H1 (cell line): ENCODE measurements at places on chromosomes 12 and 14. TPM values are rescaled to one million over a fixed set of nuclear protein-coding genes. Genes with fewer than 3 reads are reported as not detected.

Gene ATP2A2
- total RNA-seq, result 271 and 275 TPM in 2 replicates

Gene KRT75
- total RNA-seq, result not detected in 2 replicates

Gene GDF3
- 12.6 and 16.8 TPM in 2 replicates for total RNA-seq

Gene TAS2R43
- total RNA-seq, result not detected in 2 replicates

Gene BORCS5
- total RNA-seq, result 15.4 and 17.4 TPM in 2 replicates

Gene SLC35F4
- not detected in 2 replicates for total RNA-seq

Gene TPH2
- 0.90 and 1.1 TPM in 2 replicates for total RNA-seq

Gene CCDC175
- 0.19 TPM in 1 of 2 replicates, not detected in the other for total RNA-seq

Gene CACNA2D4
- total RNA-seq, result 0.88 TPM in 1 of 2 replicates, not detected in the other

Gene TDG
- total RNA-seq, result 47.8 and 49.0 TPM in 2 replicates

Gene SLC2A13
- 8.4 and 9.6 TPM in 2 replicates for total RNA-seq

DNA sequence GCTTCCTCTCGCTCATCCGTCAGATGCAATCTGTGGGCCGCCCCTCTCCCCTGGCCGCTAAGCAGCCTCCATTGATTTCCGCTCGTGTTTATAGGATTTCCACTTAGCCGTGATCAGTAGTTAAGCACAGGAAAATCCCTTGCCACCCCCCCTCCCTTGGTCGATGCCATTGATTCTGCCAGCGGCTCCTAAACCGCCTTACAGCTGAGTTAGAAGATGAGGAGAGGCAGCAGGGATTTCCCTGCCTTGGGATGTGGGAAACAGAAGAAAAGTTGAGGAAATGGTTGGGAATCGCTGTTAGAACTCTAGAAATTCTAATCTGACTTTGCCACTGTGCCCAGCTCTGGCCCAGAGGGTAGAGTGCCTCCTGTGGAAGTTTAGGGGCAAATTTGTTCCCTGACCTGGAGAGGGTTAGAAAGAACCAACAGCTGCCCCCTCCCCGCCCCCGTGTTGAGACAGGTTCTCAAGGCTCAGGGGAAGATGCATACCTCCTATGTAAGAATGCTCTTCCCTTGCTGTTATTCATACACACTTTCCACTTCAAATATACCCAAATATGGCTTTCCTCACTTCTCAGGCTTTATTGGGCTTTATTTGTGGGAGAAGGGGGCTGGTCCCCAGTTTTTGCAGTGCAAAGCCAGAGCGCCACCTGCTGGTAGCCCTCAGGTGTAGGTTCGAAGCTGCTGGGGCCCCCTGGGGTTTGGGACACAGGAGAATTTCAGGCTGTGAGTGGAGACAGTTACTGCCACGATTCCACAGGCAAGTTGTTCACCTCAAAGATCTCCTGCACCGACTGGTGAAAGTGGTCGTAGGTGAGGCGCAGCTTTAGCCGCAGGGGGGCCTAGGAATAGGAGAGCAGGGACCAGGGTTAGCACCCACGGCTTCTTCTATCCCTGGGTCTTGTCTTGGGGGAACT, 3.2 kb downstream of the THTPA start:
- no peak overlapping the region; the same call in 1 of the 2 replicates for H3K27ac ChIP-seq
- H3K4me1 ChIP-seq, result peaks cover 14% of the 10 kb centered on the region
- H3K4me3 ChIP-seq, result no peak overlapping the region
- no peaks in the 10 kb centered on the region for H3K27me3 ChIP-seq

GRCh38 chr12:1829306-1829900, 9.0 kb downstream of the LRTM2 start:
- H3K27me3 ChIP-seq, result peaks cover 5% of the 10 kb centered on the region; the same call in 1 of the 2 replicates
- no peaks in the 10 kb centered on the region for H3K36me3 ChIP-seq
- H3K4me1 ChIP-seq, result peaks cover 6% of the 10 kb centered on the region
- H3K27ac ChIP-seq, result no peak overlapping the region

GRCh38 chr14:65686761-65687160, 274.2 kb downstream of the FUT8 start:
- DNase-seq, result no peak
- H3K4me3 ChIP-seq, result no peak overlapping the region
- H3K4me1 ChIP-seq, result peaks cover 7% of the 10 kb centered on the region; the same call in 1 of the 2 replicates
- no peaks in the 10 kb centered on the region for H3K36me3 ChIP-seq
- H3K27ac ChIP-seq, result no peak overlapping the region

GRCh38 chr12:91274916-91275315, 92.3 kb upstream of the DCN start:
- no peak for DNase-seq
- no peaks in the 10 kb centered on the region for H3K27me3 ChIP-seq
- H3K4me1 ChIP-seq, result peaks cover 19% of the 10 kb centered on the region

- H3K4me1 ChIP-seq, result no peaks in the 10 kb centered on the region
- DNase-seq, result no peak
- no peak overlapping the region for H3K4me3 ChIP-seq
- H3K36me3 ChIP-seq, result no peaks in the 10 kb centered on the region
- H3K27ac ChIP-seq, result no peak overlapping the region
- no peaks in the 10 kb centered on the region for H3K27me3 ChIP-seq
Observed at GRCh38 chr14:29716150-29716549, 211.5 kb downstream of the PRKD1 start.

- H3K4me1 ChIP-seq, result no peaks in the 10 kb centered on the region
- H3K36me3 ChIP-seq, result no peaks in the 10 kb centered on the region
- no peaks in the 10 kb centered on the region for H3K27me3 ChIP-seq
- no peak overlapping the region for H3K27ac ChIP-seq
- DNase-seq, result no peak
Observed at GRCh38 chr12:81350309-81350708, 272.4 kb downstream of the ACSS3 start.

- H3K4me3 ChIP-seq, result no peak overlapping the region
- DNase-seq, result no peak
- H3K4me1 ChIP-seq, result no peaks in the 10 kb centered on the region
- no peaks in the 10 kb centered on the region for H3K27me3 ChIP-seq
- H3K27ac ChIP-seq, result no peak overlapping the region
Observed at GRCh38 chr14:20690848-20691640, 2.5 kb downstream of the ANG start.

DNA sequence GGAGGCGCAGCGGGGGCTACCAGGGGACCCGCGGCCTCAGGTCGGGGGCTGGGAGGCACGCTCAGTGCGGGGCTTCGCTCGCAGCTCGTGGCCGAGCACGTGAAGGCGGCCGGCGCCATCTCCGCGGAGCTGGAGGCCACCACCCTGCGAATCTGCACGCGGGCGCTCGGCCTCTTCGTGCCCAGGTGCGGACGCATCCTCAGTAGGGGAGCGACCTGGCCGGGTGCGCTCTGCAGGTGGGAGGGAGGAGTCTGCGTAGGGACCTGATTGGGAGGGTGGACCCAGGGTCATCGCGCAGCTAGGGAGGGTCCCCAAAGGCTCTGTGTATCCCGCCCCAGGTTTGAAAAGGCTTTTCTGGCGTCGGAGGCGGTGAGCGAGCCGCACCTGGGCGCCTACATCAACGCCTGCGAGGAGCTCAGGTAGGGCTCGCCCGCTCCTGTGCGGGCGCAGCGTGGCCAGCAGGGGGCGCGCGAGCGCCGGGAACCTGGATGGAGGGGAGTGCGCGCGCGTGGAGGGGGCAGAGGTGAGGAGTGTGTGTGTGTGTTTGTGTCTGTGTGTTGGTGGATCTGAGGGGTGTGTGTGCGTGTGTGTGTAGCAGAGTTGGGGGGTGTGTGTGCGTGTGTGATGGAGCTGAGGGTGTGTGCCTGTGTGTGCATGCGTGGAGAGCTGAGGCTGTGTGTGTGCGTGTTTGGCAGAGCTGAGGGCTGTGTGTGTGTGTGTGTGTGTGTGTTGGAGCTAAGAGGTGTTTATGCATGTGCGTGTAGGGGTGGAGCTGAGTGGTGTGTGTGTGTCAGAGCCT, 10.3 kb downstream of the EXOC3L4 start:
- peak overlapping the region; percentile 15; the same call in 1 of the 2 replicates for H3K4me3 ChIP-seq
- H3K4me1 ChIP-seq, result peaks cover 23% of the 10 kb centered on the region
- peaks cover 41% of the 10 kb centered on the region for H3K27me3 ChIP-seq
- DNase-seq, result no peak

DNA sequence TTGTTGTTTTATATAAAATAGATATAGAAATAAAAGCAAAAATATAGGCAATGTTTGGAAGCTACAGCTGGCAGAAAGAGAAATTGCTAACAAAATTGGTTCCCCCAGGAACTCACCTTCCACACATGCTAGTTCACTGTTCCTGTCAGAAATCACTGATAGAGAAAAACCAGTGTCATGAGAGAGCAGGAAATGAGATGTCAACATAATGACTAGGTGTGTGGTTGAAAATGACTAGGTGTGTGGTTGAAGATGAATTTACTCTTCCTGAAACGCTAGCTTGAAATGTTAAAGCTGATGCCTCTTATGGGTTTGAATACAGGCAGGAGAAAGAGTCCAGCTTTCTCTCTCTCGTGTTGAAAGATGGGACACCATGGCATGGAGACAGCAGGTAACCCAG, 216.3 kb downstream of the C12orf42 start:
- H3K27me3 ChIP-seq, result no peaks in the 10 kb centered on the region
- H3K27ac ChIP-seq, result no peak overlapping the region
- H3K4me1 ChIP-seq, result no peaks in the 10 kb centered on the region
- DNase-seq, result no peak
- no peak overlapping the region for H3K4me3 ChIP-seq

DNA sequence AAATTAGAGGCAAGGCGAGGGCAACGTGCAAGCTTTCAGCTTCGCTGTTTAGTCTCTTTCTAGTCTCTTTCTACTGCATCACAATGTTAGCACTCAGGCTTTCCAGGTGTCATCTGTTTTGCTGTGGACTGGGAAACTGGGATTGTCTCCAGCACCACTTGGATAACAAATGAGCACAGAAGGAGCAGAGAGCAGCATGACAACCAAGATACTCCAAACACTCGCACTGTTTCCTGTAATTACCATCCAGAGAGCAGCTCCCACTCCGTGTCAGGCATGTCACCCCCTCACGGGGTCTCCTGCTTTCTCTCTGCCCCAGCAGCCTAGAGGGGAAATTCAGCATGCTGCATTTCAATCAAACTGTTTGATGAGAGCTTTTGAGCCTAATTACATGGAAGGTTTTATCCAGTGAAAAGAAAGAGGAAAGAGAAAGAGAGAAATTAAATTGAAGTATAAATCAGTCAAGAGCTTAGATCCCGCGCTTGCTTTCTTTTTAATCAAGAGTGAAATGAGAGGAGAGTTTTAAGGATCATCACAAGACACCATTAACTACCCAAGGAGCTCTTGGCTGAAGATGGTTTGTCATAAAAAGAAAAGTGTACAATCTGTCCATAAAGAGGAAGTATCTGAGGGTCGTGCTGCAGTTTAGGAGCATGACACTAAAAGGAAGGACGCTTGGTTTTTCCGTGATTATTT, 917.7 kb downstream of the DIO2 start:
- DNase-seq, result no peak
- no peaks in the 10 kb centered on the region for H3K27me3 ChIP-seq
- H3K4me3 ChIP-seq, result no peak overlapping the region
- no peaks in the 10 kb centered on the region for H3K36me3 ChIP-seq
- H3K4me1 ChIP-seq, result peaks cover 3% of the 10 kb centered on the region; the same call in 1 of the 2 replicates
- no peak overlapping the region for H3K27ac ChIP-seq

- no peak overlapping the region for H3K27ac ChIP-seq
- no peaks in the 10 kb centered on the region for H3K27me3 ChIP-seq
- H3K4me3 ChIP-seq, result no peak overlapping the region
- H3K4me1 ChIP-seq, result peaks cover 16% of the 10 kb centered on the region; the same call in 1 of the 2 replicates
- no peaks in the 10 kb centered on the region for H3K36me3 ChIP-seq
Observed at GRCh38 chr12:69055706-69056105, 122.7 kb upstream of the CPM start.

GRCh38 chr12:126998747-126999285, 1268.2 kb upstream of the TMEM132C start:
- H3K4me3 ChIP-seq, result no peak overlapping the region
- H3K4me1 ChIP-seq, result no peaks in the 10 kb centered on the region
- no peak for DNase-seq
- no peaks in the 10 kb centered on the region for H3K36me3 ChIP-seq

- H3K36me3 ChIP-seq, result peaks cover 10% of the 10 kb centered on the region
- peaks cover 11% of the 10 kb centered on the region for H3K4me1 ChIP-seq
- peaks cover 13% of the 10 kb centered on the region for H3K27me3 ChIP-seq
- H3K4me3 ChIP-seq, result peak overlapping the region; percentile 85
- H3K27ac ChIP-seq, result peak overlapping the region; percentile 33; the same call in 1 of the 2 replicates
Observed at GRCh38 chr14:75280291-75280830, 1.7 kb downstream of the FOS start.

DNA sequence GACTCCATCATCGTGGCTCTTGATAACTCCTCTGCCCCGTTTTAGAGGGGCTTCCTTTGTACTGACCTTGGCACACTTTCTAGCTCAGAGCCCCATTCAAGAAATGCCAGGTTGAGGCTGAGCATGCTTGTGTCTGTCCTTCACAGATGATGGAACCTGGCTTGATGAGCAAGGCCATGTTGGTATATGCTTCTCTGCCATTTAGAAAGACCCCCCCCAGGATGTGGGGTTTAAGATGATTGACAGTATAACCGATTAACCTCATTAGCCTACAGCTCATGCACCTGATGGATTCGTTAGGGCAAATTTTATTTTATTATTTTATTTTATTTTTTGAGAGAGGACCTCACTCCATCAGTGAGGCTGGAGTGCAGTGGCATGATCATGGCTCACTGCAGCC, 21.0 kb downstream of the BATF start:
- no peak for DNase-seq
- H3K36me3 ChIP-seq, result no peaks in the 10 kb centered on the region
- H3K27ac ChIP-seq, result no peak overlapping the region
- no peaks in the 10 kb centered on the region for H3K27me3 ChIP-seq
- no peak overlapping the region for H3K4me3 ChIP-seq

DNA sequence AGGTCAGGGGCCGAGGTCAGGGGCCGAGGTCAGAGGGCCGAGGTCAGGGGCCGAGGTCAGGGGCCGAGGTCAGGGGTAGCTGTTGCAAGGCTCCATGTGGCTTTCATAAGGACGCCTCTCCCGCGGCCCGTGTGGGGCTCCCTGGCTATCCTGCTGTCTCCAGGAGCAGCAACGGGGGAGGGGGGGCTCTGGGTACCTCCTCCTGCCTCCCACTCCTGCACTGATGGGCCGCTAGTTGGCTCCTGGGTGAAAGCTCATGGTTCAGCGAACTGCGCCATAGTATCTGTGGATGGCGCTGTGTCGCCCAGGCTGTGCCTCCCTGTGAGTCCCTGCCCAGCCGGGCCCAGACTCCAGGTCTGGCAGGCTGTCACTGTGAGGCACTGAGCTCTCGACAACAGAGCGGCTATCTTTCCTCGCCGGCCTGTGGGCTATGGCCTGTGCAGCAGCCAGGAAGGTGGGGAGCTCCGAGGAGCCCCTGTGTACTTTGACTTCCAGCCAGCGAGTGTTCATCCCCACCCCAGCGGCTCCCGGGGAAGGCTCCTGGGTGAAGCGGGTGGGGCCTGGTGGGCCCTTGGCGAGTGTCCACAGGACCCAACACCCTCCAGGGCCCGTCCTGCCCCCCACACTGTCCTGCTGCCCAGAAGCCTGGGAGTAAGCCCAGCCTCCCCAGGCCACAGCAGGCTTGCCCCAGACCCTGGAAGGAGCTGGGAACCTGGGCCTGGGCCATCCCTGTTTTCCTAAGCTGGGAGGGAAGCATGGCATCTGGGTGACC, 8.1 kb downstream of the RFLNA start:
- no peaks in the 10 kb centered on the region for H3K36me3 ChIP-seq
- no peak for DNase-seq
- no peak overlapping the region for H3K4me3 ChIP-seq
- no peak overlapping the region for H3K27ac ChIP-seq
- H3K27me3 ChIP-seq, result no peaks in the 10 kb centered on the region
- peaks cover 4% of the 10 kb centered on the region; the same call in 1 of the 2 replicates for H3K4me1 ChIP-seq
